ENCODE measurements at places on chromosomes 6 and 20.

GRCh38 chr6:26412228-26412627 is 10.2 kb downstream of the BTN3A1 start:
- no peak for DNase-seq

- DNase-seq, result no peak
Observed at GRCh38 chr6:42136508-42137193, 5.8 kb downstream of the C6orf132 start.

- no peak for DNase-seq
Observed at GRCh38 chr6:137981758-137982157, 114.7 kb downstream of the TNFAIP3 start.

- no peak for DNase-seq
Observed at GRCh38 chr6:142489722-142490610, 188.2 kb downstream of the ADGRG6 start.

DNA sequence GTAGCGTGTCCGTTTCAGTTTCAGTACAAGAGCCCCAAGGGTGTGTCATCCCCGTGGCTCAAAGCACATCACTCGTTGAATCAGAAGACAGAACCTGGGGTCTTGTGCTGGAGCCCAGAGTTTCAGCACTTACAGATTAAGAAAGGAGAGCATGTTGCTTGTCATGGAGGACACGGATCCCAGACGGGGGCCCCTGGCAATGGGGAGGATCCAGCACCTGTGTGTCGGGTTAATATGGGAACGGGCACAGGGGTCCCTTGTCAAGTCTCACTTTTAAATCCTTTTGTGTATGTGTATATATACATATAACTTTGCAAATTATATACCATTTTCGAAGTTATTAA is 23.4 kb downstream of the THBS2 start:
- no peak for DNase-seq

GRCh38 chr20:17601957-17602356 is 32.1 kb downstream of the DSTN start:
- no peak for DNase-seq

- DNase-seq, result no peak
Observed at GRCh38 chr6:167298127-167298526, 7.0 kb downstream of the UNC93A start.

DNA sequence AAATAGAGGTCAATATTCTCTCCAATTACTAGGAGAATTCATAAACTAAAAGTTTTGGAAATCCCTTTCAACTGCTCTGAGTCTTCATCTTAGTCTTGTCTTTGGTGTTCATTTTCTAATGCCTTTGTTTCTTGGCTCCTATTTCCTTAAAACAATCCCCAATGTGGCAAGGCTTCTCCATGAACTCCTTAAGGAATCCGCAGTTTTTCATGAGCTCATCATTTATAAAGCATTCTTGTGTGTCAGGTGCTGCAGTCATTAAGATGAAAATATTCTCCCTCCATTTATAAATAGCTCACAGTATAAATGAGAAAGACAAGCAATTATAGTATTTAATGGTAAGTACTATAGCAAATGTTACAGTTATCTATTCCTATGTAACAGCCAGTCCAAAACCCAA is 4.6 kb downstream of the SPTLC3 start:
- DNase-seq, result no peak

GRCh38 chr6:21738180-21739094 is 144.9 kb downstream of the SOX4 start:
- DNase-seq, result no peak

DNA sequence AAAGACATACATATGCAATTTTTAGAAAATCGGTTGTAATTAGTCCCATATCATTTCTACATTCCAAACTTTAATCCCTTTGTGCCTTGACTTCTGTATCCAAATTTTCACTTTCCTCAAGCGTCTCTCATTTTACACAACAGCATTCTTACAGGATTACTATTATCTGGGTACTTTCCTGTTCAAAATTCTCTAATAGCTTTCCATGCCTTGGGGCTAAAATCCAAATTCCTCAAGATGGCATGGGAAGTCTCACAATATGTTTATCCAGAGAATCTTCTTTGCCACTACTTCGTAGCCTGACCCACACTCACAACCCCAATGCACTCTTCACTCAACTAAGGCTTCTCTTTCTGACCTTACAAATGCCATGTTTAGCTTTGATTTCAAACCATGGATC is 125.0 kb downstream of the TBX18 start:
- no peak for DNase-seq

- DNase-seq, result no peak
Observed at GRCh38 chr6:36780442-36781177, 58.6 kb downstream of the CPNE5 start.

Measured in stimulated activated naive CD4-positive, alpha-beta T cell treated with Interleukin-2 at 50 U/mL for 16 hours (primary cell).